ENCODE measurements at places on chromosomes 5 and 9. TPM values are rescaled to one million over a fixed set of nuclear protein-coding genes. Genes with fewer than 3 reads are reported as not detected.

The SPATA31A3 gene
- total RNA-seq: not detected

The ACOT12 gene
- total RNA-seq: not detected

The ASS1 gene
- 10.1 TPM for total RNA-seq

The CCNI2 gene
- total RNA-seq: 6.7 TPM

The OBP2A gene
- total RNA-seq: not detected

The SH3TC2 gene
- not detected for total RNA-seq

The AK6 gene
- 31.2 TPM for total RNA-seq

The STK32A gene
- total RNA-seq: not detected

The ANKRD31 gene
- total RNA-seq: 0.05 TPM

DNA sequence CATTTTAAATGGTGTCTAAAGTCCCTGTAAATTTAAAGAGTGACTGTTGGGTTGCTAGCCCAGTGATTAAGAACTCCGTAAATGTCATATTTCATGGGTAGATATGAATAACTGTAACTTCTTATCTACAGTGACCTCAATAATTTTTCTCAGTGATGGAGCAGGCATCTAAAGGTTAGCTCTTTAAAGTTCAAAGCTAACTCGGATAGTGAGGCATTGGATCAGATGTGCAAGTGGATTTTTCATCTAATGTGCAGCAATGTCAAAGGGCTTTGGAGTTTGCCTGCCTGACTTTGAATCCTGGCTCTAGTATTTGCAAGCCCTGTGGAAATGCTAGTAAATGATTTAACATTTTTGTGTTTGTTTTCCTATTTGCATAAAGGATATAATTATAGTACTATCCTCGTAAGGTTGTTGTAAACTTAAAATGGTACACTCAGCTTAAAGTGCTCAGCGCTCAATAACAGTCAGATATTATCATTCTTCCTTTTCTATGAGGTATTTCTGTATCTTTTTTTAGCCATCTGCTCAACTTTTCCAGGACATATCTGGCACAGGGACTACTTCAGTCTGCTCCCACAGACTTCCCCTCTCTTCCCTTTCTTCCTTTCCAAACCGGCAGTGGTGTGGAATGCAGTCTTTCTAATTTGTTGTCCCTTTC lies 163.7 kb upstream of the ELL2 start:
- H3K4me1 ChIP-seq: no peaks in the 10 kb centered on the region
- DNase-seq: no peak
- H3K27ac ChIP-seq: no peak overlapping the region

DNA sequence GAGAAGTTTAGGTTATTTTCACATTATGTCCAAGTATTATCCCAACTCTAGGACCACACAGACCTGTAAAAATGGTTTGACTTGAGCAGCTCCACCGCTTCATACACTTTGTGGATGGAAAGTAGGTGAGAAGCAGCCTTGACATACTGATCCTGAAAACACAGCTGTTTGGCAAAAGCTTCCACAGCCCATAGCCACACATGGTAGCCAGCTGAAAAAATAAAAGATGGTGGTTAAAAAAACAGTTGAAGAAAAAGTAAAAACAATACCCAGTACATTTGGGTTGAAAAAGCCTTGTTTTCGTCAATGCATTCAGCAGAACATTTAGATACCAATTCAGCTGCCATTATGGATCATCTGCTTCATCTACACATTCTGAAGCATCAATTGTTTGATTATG lies 36.7 kb downstream of the GEMIN5 start:
- H3K4me3 ChIP-seq: no peak overlapping the region
- no peak for DNase-seq
- H3K27me3 ChIP-seq: no peaks in the 10 kb centered on the region
- H3K27ac ChIP-seq: no peak overlapping the region
- H3K4me1 ChIP-seq: peaks cover 4% of the 10 kb centered on the region

GRCh38 chr9:93575796-93576257 lies 557 bp upstream of the PHF2 start:
- peak; percentile 64 for DNase-seq
- peak overlapping the region; percentile 78 for H3K4me3 ChIP-seq
- H3K27ac ChIP-seq: peak overlapping the region; percentile 90

GRCh38 chr5:173035904-173036707 lies 20.0 kb upstream of the CREBRF start:
- peak overlapping the region; percentile 71 for H3K4me3 ChIP-seq
- peak overlapping the region; percentile 96 for H3K27ac ChIP-seq

GRCh38 chr5:93990504-93991070 lies 249.2 kb upstream of the POU5F2 start:
- no peak for DNase-seq
- peaks cover 5% of the 10 kb centered on the region for H3K4me1 ChIP-seq
- no peak overlapping the region for H3K27ac ChIP-seq

GRCh38 chr9:70601000-70601951 lies 186.8 kb upstream of the KLF9 start:
- no peaks in the 10 kb centered on the region for H3K27me3 ChIP-seq
- H3K36me3 ChIP-seq: no peaks in the 10 kb centered on the region
- DNase-seq: no peak

GRCh38 chr5:160357394-160357793 lies 13.0 kb downstream of the C1QTNF2 start:
- H3K27me3 ChIP-seq: peaks cover 3% of the 10 kb centered on the region
- no peak overlapping the region for H3K27ac ChIP-seq
- no peaks in the 10 kb centered on the region for H3K36me3 ChIP-seq
- H3K4me3 ChIP-seq: no peak overlapping the region
- H3K4me1 ChIP-seq: no peaks in the 10 kb centered on the region

DNA sequence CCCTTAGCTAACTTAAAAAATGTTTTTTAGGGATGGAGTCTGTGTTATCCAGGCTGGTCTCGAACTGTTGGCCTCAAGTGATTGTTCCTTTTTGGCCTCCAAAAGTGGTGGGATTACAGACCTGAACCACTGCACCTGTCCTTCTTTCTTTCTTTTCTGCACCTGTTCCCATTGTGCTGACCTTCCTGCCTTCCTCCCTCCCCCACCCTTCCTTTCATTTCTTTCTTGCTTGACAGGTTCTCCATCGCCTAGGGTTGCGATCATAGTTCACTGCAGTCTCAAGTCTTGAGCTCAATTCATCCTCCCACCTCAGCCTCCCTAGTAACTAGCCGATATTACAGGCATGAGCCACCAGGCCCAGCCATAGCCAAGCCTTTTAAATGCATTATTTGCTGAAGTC lies 20.6 kb downstream of the JMY start:
- H3K27ac ChIP-seq: no peak overlapping the region
- H3K4me1 ChIP-seq: peaks cover 2% of the 10 kb centered on the region
- H3K36me3 ChIP-seq: peaks cover 4% of the 10 kb centered on the region
- no peak for DNase-seq

GRCh38 chr5:153496835-153497234 lies 6.4 kb downstream of the GRIA1 start:
- DNase-seq: no peak
- no peaks in the 10 kb centered on the region for H3K36me3 ChIP-seq
- no peaks in the 10 kb centered on the region for H3K4me1 ChIP-seq
- H3K4me3 ChIP-seq: no peak overlapping the region

DNA sequence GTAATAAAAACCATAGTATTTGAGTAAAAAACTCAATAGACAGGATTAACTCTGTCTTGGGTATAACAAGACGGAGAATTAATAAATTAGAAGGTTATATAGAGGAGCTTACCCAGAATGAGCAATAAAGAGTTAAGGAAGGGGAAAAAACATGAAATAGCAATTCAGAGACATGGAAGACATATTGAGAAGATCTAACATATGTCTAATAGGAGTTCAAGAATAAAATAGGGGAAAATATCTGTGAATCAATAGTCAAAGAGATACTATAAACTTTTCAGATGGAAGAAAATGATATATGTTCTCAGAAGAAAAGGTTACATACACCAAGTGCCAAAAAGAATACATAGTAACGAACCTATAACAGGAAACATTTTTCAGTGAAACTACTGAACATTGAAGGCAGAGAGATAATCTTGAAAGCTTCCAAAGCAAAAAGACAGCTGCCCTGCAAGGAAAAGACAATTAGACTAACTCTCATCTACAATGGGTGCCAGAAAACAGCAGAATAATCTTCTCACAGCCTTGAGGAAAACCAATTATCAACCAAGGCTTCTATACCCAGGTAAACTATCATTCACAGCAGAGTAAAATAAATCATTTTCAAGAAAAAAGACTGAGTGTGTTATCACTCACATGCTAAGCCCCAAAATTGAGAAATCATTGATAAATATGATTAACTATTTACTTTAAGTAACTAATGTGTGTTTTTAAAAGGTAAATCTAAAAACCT lies 106.0 kb downstream of the ENC1 start:
- no peaks in the 10 kb centered on the region for H3K4me1 ChIP-seq
- H3K36me3 ChIP-seq: no peaks in the 10 kb centered on the region

- H3K36me3 ChIP-seq: peaks cover 7% of the 10 kb centered on the region
- H3K27ac ChIP-seq: peak overlapping the region; percentile 85
- peaks cover 66% of the 10 kb centered on the region for H3K4me1 ChIP-seq
- H3K27me3 ChIP-seq: no peaks in the 10 kb centered on the region
Observed at GRCh38 chr5:40675396-40676133, 4.2 kb upstream of the PTGER4 start.

DNA sequence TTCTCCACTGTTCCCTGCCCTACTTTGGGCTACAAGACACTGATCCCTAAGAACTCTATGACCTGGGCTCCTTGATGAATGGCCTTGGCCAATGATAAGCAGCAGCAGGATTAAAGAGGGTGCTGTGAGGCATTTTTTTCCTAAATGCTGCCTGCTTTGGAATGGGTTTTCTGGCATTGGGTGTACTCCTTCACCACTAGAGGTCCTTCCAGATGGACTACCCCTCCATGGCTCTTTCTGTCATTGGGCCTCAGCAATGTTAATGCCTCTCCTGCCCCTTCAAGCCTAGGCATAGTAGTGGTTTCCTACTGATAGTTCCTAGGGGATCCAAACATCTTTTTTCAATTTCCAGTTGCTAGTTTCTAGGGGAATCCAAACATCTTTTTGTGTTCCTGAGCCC lies 319.3 kb upstream of the RPS23 start:
- H3K27me3 ChIP-seq: peaks cover 9% of the 10 kb centered on the region
- DNase-seq: no peak
- no peak overlapping the region for H3K27ac ChIP-seq
- no peaks in the 10 kb centered on the region for H3K36me3 ChIP-seq

- no peaks in the 10 kb centered on the region for H3K4me1 ChIP-seq
- no peak overlapping the region for H3K4me3 ChIP-seq
- no peak for DNase-seq
Observed at GRCh38 chr9:134627417-134628353, 13.9 kb upstream of the COL5A1 start.

DNA sequence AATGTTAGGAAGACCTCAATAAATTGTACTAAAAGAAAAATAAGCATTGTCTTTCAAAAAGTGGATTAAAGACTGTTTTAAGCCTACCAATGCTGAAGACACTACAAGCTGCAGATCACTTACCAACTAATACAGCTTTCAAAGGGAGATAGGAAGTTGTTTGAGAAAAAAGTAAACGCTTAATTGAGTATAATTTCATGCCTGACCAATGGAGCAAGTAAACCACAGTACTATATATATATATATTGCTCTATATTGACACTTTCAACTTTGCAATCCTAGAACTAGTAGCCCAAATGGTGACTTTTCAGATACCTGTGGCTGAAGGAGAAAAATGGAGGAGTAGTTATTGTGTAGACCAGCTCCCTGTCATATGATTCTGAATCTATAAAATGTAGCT lies 85.7 kb downstream of the FREM1 start:
- H3K4me3 ChIP-seq: no peak overlapping the region
- no peaks in the 10 kb centered on the region for H3K36me3 ChIP-seq
- H3K27me3 ChIP-seq: no peaks in the 10 kb centered on the region
- H3K4me1 ChIP-seq: no peaks in the 10 kb centered on the region
- DNase-seq: no peak
- H3K27ac ChIP-seq: no peak overlapping the region

DNA sequence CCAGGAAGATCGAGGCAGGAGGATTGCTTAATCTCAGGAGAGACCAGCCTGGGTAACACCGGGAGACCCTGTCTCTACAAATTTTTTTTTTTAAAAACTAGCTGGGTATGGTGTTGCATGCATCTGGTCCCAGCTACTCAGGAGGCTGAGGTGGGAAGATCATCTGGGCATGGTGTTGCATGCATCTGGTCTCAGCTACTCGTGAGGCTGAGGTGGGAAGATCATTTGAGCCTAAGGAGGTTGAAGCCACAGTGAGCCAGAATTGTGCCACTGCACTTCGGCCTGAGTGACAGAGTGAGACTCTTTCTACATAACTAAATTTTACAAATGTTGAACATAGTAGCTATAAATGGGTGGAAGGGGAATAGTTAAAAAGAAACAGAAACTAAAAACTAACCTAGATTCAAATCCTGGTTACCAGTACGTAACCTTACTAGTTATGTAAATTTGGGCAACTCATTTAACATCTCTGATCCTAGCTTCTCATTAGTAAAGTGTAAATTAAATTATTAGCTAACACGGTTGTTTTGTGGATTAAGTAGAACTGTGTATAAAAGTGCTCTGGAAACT lies 41.7 kb downstream of the TMEM161B start:
- no peaks in the 10 kb centered on the region for H3K27me3 ChIP-seq
- peaks cover 19% of the 10 kb centered on the region for H3K36me3 ChIP-seq
- H3K27ac ChIP-seq: peak overlapping the region; percentile 3
- H3K4me3 ChIP-seq: no peak overlapping the region

DNA sequence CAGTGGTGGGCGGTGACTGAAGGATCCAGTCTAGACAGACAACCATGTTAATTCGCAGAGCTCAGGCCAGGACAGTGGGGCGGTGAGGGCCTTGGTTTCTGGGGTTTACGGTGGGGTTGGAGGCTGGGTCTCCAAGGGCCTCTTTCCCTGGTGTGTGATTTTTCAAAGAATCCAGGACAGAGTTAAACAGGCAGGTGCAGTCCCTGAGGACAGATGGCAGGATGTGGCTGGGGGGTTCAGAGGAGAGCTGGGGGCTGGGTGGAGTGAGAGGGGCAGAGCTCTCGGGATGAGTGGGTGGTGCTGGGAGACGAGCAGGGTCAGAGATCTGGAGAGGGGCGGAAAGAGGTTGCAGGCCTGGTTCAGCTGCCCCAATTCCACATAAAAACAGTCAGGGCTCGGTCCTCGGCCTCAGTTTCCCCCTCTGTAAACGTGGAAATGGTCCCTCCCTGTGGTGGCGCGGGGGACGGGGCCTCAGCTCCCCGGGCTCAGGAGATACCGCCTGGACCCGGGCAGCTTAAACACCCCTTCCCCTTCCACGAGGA lies 145.9 kb downstream of the GAPVD1 start:
- peaks cover 15% of the 10 kb centered on the region for H3K27me3 ChIP-seq
- no peaks in the 10 kb centered on the region for H3K36me3 ChIP-seq
- no peak overlapping the region for H3K27ac ChIP-seq
- peak overlapping the region; percentile 33 for H3K4me3 ChIP-seq
- H3K4me1 ChIP-seq: peaks cover 14% of the 10 kb centered on the region
- no peak for DNase-seq

GRCh38 chr5:51990241-51990640 lies 607.0 kb downstream of the ISL1 start:
- H3K4me1 ChIP-seq: no peaks in the 10 kb centered on the region
- H3K27ac ChIP-seq: no peak overlapping the region
- DNase-seq: no peak
- no peaks in the 10 kb centered on the region for H3K27me3 ChIP-seq
- no peak overlapping the region for H3K4me3 ChIP-seq

Data from activated CD4-positive, alpha-beta memory T cell treated with anti-CD3 and anti-CD28 coated beads, Interleukin-2, amount 10 ng/mL, durations not matched to agents 7 days and 5 days (primary cell).